ENCODE measurements at places on chromosomes 1 and 21.

DNA sequence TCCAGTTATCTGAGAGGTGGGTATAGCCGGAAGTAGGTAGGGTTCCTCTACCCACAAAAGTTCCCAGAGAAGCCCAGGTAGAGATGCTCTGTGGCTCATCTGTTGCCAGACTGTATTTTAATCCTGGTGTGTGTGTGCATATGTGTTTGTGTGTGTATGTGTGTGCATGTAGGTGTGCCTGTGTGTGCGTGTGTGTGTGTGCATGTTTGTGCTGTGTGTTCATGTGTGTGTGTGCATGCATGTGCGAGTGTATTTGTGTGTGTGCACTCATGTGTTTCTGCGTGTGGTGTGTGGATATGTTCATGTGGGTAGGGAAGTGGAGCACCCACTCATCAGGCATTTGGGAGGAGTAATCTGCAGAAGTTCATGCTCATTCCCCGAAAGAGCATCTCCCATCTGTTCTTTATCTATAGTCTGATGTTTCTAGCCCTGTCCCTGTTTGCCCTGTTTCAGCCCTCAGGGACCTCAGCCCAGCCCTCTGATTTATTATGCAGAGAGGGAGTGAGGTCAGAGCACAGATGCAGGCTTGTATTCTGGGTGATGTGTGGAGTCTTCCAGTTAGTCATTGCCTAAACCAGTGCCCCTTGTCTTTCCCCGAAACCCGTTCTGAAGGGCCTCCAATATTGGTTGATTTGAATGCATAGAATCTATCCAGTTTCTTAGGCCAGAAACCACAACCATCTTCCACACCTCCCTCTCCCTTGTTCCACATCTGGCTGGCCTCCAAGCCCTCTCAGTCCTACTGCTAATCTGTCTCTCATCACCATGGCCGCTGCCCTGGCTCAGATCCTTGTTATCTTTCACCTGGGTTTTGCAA lies 69.1 kb downstream of the DISC1 start:
- no peak for DNase-seq

DNA sequence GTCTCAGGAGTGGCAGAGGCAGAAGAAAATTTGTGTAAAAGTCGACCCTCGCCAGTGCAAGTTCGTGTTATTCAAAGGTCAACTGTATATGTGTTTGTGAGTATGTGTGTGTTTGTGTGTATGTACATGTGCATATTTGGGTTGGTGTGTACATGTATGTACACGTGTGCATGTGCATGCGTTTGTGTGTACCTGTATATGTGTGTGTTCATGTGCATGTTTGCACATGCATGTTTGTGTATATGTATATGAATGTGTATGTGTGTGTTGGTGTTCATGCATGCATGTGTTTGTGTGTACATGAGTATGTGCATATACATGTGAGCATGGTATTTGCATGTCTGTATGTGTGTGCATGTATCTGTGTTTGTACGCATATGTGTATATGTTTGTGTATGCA lies 21.7 kb upstream of the TENT5C start:
- no peak for DNase-seq

DNA sequence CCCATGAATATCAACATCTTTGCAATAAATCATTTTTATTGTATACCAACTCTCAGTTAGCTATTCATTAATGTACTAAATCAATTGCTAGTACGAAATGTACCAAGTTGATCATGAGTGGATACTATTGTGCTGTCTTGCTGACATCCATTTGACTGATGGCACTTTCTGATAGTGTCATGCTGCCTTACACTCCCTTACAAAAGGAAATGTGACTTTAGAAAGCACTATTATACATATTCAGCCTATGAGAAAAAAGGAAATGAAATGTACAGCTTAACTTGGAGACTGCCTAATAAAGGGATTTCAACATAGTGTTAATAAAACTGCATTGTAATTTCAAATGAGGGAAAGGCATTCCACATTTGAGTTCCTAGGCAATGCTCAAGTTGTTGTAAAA lies 52.2 kb downstream of the PLA2G4A start:
- DNase-seq, result no peak

DNA sequence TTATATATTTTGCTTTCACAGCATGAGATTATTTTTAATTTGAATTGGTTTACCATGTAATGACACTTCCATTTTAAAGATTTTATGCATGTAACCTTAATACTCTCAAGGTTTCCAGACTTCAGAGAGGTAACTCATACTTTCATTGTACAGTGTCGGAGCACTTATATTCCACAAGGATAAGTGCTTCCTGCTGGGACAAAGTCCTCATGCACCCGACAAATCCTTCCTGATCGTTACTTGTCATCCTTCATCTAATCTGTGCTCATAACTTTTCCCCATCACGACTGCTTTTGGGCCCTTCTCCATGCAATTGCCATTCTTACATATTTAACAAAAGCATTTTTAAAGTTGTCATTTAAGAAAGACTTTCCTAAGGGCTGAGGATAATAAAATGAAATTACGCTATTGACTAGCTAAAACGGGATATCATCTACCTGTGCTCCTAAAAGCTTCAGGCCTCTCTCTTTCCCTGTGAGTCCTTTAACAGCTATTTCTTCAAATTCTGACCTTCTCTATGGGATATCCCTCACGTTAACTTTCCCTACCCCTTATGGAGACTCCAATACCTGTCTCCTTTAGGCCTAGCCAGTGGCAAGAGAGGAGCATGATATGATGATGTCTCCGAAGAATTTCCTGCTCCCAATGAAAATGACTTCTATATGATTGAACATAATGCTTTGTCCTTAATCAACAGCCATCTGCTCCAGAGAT lies 59.3 kb downstream of the NCAM2 start:
- no peak for DNase-seq

DNA sequence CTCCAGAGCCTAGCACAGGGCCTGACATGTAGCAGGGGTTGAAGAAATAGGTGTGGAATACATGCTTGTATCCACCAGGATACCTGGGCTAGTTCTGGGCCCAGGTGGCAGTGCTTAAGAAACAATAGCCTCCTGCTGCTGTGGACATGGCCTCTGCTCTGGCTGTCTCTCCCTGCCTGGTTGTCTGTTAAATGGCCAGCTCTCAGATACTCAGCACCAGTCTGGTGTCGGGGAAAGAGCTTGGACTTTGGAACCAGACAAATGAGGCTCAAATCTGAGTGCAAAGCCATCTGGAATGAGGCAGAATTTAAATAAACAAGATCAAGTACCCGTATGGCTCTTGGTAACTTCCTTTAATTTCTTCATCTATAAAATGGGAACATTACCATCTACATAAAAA lies 31.5 kb downstream of the SESN2 start:
- DNase-seq, result no peak

DNA sequence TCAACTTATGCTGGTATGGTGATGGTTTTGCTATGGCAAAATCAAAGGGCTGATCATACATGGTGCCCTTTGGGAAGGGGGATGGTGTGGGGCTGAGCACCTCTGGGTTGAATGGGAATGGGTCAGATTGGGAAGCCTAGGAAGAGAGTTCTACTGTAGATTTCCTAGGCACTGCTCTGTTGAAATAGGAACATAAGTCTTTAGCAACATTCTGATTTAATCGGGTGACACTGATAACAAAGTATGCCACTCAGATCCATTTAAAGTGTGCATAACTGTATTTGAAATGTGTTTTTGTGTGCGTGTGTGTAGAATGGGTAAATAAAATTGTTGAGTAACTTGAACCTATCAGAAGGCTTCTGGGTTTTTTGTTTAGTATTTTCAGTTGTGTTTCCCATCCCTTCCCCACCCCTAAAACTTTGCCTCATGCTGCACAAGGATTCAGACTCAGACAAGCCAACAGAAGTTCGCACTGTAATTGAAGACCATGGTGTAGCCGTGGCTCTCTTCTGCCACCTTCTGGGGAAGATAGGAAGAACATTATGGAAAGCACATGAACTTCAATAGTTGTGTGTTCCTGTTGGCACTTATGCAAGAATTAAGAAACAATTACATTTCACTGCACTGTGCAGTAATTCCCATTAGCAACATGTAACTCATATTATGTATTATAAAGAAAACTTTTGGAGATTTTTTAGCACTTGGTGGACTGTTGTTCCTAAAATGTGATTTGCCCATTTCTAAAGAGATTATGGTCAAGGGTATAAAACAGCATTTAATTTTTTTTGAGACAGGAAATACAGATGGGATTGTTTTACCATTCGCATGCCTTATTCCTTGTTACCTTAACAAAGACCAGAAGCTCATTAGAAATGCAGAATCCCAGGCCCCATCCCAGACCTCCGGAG lies 10.9 kb upstream of the C4BPB start:
- peak; percentile 82 for DNase-seq

DNA sequence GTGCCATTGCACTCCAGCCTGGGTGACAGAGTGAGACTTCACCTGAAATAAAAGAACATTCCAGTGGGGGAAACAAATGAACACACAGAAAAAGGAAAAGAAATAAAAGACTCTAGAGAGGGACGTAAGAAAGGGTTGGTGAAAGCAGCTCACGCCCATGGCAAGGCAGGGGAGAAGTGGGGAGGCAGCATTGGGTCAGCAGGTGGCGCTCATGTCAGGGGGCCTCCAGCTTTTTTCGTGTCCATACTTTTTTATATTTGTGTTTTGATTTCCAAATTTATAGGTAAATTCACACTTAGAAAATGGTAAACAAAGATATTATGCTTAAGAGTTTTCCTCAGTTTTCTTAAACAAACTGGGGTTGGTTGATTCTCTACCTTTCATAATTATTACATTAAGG lies 45.5 kb downstream of the VPS13D start:
- DNase-seq, result peak; percentile 63

DNA sequence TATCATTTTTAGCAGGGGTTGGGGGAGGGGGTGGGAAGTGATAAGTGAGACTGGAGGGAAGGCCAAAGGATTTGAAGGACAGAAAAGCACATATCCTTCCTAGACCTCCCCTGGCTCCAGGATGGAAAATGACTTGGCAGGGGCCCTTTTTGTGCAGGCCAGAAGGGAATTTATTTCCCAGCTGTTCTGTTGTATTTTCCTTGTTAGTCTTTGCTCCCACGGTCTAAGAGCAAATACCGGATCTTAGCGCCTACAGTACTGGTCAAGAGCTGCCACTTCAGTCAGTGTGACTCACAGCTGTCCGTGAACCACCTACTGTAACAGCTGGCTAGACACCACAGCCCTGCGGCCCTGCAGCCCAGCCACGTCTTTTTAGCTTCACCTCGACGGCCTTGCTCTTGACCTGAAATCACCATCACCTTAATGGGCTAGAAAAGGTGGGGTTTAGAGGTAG lies 51.0 kb upstream of the ERRFI1 start:
- DNase-seq, result no peak

DNA sequence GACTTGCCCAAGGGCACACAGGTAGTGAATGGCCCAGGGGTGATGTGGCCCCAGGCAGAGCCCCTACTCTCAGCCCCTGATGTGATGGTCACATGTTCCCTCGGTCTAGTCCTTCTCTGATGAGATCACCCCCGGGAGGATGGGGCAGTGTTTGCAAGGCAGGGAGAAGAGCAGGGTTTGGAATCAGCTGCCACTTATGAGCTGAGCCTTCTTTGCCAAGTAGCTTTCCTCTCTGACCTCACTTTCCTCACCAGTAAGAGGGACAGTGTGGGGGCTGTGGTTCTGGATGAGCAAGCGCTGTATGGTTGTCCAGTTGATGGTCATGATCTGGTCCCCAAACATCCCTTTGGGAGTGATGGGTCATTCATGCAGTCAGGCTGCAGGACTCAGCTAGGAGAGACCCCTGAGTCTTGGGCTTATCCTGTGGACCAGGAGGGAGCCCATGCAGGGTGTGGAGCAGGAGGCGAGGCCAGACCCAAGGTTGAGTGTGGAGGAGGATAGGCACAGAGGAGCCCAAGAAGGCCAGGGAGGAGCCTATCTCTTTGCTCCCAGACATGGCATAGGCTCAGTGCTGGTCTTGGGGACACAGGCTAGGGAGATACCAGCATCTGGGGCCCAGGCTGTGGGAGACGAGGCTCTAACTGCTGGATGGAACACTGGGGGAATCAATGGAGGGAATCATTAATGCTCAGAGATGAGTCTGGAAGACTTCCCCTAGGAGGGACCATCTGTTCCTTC lies 15.9 kb upstream of the PEAR1 start:
- no peak for DNase-seq

GRCh38 chr1:212596798-212597197 lies 11.8 kb upstream of the ATF3 start:
- DNase-seq, result no peak

DNA sequence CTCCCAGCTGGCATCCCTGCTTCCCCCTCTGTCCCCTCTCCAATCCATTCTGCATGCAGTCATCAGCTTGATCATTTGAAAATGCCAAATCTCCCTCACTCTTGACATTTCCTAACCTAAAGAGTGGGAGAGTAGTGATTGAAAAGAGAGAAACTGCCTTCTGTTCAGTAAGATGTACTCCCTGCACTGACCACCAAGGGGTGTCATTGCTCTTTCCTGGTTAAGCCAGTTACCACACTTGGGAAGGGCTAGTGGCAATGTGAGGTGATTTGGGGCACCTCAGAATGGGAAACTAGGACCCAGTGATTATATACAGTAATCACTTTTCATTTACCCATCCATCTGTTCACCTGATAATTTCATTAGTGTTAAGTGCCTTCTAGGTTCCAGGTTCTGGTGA lies 6.9 kb upstream of the TMEM269 start:
- DNase-seq, result peak; percentile 47

DNA sequence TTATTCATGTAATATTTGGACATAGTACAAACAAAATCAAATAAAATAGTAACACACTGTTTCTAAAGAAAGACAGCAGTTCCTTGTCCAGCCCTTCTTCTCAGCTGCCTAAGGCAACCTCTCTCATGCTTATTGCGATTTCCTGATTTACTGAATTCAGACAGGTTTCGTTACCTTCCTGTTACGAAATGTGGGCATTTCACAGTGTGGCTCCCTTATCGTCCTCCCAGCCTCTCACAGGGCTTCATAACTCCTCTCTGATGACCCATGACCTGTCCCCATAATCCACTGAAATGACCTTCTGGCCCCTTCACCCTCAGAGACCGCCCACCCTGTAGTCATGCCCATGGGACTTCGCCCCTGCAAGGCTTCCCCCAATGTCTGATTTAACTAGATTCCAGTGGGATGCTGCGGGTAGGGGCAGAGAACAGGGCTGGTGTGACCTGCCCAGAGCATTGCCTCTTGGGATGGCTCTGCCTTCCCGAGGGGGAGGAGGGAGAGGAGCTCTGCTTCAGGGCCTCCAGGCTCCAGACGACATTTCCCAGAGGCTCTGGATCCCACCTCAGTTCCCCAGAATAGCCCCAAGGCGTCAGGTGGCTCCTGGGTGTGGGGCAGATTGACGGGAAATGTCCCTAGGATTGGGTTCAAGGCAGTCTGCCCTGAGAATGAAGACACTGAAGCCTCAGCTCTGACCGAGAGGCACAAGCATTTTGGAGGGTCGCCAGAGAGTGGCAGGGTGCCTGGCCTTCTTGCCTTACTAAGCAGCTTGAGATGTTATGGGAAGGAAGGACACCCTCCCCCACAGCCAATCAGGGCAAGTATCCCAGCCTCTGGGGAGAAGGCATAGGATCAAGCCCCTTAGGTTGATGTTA lies 20.6 kb downstream of the PADI2 start:
- no peak for DNase-seq

All from Kasumi-1 (cell line).